CD4-positive, alpha-beta memory T cell (primary cell): ENCODE measurements at places on chromosomes 3 and 15. TPM values are rescaled to one million over a fixed set of nuclear protein-coding genes. Genes with fewer than 3 reads are reported as not detected.

The CMSS1 gene
- total RNA-seq, result 18.3 TPM

The CLDN1 gene
- total RNA-seq, result not detected

The GABRB3 gene
- total RNA-seq, result 0.08 TPM

The GOLGA6L1 gene
- not detected for total RNA-seq

The PGBD4 gene
- total RNA-seq, result 4.9 TPM

The KNL1 gene
- total RNA-seq, result 1.2 TPM

The LRTM1 gene
- not detected for total RNA-seq

The PRSS50 gene
- total RNA-seq, result not detected

The ACSBG1 gene
- total RNA-seq, result not detected

The IL20RB gene
- 1.5 TPM for total RNA-seq

The DUOXA1 gene
- total RNA-seq, result 0.97 TPM

The SLC22A13 gene
- total RNA-seq, result 0.44 TPM

The DNAJC17 gene
- total RNA-seq, result 40.5 TPM

The PTX3 gene
- total RNA-seq, result 0.23 TPM

The AGBL1 gene
- total RNA-seq, result not detected

The ZNF774 gene
- 0.78 TPM for total RNA-seq

The SAMD7 gene
- not detected for total RNA-seq

The USP50 gene
- not detected for total RNA-seq

The CNTN6 gene
- not detected for total RNA-seq

The AQR gene
- total RNA-seq, result 47.6 TPM

The C3orf85 gene
- not detected for total RNA-seq

The HIGD2B gene
- 0.39 TPM for total RNA-seq

The GXYLT2 gene
- not detected for total RNA-seq

The FES gene
- total RNA-seq, result 3.0 TPM

The TPRG1 gene
- total RNA-seq, result 61.4 TPM

The MESP1 gene
- 0.53 TPM for total RNA-seq

The TGFBR2 gene
- total RNA-seq, result 110 TPM

The GJD2 gene
- total RNA-seq, result not detected

The ZNF860 gene
- total RNA-seq, result not detected

The LRRN1 gene
- total RNA-seq, result 0.22 TPM

The ZNF385D gene
- not detected for total RNA-seq

The FOXL2NB gene
- not detected for total RNA-seq

The SLC30A4 gene
- 3.8 TPM for total RNA-seq

The RASL12 gene
- total RNA-seq, result not detected

The TIMP4 gene
- not detected for total RNA-seq

The UBE2E2 gene
- total RNA-seq, result 2.9 TPM

The ARNT2 gene
- not detected for total RNA-seq

The SHC4 gene
- total RNA-seq, result 0.29 TPM

The C3orf80 gene
- not detected for total RNA-seq

The ADAMTSL3 gene
- not detected for total RNA-seq

The PCOLCE2 gene
- total RNA-seq, result not detected

The CADPS gene
- total RNA-seq, result not detected

The FILIP1L gene
- total RNA-seq, result not detected

The TRMT10C gene
- 24.8 TPM for total RNA-seq

The GPR149 gene
- not detected for total RNA-seq

The ESYT3 gene
- not detected for total RNA-seq

The CPNE4 gene
- not detected for total RNA-seq

The ELL3 gene
- 1.3 TPM for total RNA-seq

The SLC12A1 gene
- total RNA-seq, result not detected

The CFAP20DC gene
- 0.50 TPM for total RNA-seq

The SPINT1 gene
- total RNA-seq, result 3.8 TPM

The GOLGA6L7 gene
- not detected for total RNA-seq

The C2CD4A gene
- total RNA-seq, result 0.11 TPM

The ARHGEF26 gene
- 0.14 TPM for total RNA-seq

The AAGAB gene
- 30.2 TPM for total RNA-seq

The SLC38A3 gene
- not detected for total RNA-seq

The RAF1 gene
- total RNA-seq, result 116 TPM

The MYZAP gene
- total RNA-seq, result 1.7 TPM

The TUSC7 gene
- total RNA-seq, result not detected
